ENCODE measurements at places on chromosomes 3 and 15.

DNA sequence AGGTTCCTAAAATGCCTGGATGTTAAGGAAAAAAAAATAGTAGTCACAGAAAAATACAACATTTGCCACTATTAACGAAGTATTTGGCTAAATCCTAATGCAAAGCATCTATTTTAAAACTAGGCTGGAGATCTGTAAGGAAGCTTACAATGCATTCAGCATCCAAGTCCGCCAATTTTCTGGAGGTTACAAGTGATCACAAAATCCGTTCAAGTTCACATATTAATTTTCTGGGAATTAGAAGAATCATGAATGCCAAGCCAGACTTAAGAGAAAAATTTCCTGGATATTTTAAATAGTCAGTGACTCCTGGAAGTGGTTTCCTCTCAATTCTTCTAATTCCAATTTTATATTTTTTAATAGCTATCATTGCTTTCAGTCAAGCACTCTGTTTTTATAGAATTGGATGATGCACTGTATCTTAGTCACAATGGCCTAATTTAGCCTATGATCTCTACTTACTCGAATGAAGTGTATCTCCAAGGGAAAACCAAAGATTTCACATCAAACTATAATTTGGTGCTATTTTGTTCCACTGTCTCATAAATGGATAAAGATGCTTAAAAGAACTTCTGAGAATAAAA, 60.4 kb downstream of the P3H2 start:
- no peak for DNase-seq

DNA sequence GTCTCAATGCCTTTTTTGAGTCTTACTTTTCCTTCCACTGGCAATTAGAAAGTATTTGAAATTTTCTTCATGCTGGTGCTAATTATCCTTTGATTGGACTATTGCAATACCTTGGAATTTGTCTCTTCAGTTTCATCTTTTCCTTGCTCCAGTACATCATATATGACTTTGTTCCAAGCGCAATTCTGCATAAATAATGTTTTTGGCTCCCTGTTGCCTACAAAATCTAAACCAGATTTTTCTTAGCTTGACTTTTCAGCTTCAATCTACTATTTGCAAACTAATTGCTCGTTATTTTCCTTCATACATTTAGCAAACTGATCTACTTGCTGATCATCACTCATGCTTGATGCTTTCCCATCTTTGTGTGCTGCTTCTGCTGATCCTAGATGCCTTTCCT, 230.8 kb upstream of the GPR149 start:
- DNase-seq, result no peak

DNA sequence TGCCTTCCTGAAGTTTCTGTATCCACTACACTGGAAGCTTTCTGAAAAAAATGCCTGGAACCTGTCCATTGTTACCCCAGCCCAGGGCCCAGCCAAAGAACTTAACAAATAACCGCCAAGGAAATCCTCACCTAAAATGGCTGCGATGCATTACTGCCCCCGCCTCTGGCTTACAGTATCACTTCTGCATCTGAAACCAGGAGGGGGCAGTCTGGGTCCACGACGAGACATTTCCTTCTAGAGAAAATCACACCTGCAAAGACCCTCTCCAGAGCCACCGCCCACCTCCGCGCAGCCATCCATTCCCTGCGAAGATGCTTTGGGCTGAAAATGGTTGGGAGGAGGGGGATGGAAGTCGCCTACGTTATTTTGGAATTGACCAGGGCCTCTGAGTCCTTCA, 22.4 kb upstream of the CELF6 start:
- no peak for DNase-seq

GRCh38 chr3:10292505-10293419, at the start of gene GHRL:
TSS of gene GHRL (minus strand) at chr3:10292947. CDS start at chr3:10290180, 2,767 bp downstream.
- peak; percentile 37 for DNase-seq

- no peak for DNase-seq
Measured at GRCh38 chr3:85691196-85691595, 732.4 kb downstream of the CADM2 start.

DNA sequence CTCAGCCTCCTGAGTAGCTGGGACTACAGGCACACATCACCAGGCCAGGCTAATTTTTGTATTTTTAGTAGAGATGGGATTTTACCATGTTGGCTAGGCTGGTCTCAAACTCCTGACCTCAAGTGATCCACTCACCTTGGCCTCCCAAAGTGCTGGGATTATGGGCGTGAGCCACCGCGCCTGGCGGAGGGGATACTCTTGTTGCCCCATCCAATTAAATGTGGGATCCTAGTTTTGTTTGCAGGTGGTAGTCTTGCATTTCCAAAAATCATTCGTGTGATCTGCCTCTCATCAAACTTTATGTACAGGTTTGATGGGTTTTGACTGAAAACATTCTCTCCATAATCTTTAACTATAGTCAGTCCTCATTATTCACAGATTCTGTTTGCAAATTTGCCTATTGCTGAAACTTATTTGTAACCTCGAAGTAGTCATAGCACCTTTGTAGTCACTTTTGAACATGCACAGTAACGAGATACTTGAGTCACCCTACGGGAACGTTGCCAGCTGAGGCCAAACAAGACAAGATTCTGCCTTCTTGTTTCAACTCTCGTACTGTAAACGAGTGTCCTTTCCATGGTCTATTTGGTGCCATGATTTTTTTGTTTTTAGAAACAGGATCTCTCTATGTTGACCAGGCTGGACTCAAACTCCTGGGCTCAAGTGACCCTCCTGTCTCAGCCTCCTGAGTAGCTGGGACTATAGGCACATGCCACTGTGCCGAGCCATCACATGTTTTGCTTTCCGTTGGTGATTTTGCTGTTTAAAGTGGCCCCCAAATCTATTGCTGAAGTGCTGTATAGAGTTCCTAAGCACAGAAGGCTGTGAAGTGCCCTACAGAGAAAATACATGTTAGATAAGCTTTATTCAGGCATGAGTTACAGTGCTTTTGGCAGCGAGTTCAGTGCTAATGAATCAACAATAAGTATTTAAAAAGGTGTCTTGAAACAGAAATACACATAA, 8.1 kb upstream of the MAPK6 start:
- no peak for DNase-seq

DNA sequence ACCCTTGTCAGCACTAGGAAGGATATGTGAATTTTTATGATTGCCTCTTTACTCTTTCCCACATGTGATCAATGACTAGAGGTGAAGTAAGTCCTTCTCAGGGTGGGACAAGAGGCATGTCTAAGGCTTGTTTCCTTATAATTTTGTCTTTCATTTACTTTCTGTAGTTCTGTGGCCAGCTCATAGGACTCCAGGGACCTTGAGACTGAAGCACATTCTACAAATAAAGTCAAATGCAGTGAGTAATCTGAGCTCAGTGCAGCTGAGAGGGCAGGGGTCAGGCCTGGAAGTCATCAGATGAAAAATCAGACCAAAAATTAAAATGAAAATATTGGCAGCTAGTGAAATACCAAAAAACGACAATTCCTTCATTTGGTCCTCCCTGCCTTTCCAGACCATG, 424.7 kb upstream of the THBS1 start:
- no peak for DNase-seq
